ENCODE measurements at places on chromosomes 4 and X.
A peak's percentile ranks its signal among the peaks of the same experiment; 100 is the strongest.

GRCh38 chr4:10074767-10075105 is 41.9 kb downstream of the WDR1 start:
- no peak for DNase-seq

DNA sequence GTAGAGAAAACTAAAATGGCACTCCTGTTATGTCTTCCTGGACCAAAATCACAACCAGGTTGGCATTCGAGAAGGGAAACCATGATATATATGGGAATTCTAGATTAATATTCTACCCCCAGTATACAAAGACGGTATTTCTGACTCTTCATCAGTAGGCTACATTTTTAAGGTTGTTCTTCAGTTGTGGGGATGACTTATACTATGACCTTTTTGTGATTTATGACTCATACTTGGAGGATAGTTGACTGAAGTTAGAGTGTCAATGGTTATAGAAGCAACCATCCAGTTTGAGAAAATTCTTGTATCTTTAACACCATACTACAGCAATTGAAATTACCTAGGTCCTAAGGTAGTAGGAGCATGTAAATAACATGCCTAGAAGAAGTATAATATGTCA is 49.8 kb upstream of the CYSLTR1 start:
- no peak for DNase-seq

DNA sequence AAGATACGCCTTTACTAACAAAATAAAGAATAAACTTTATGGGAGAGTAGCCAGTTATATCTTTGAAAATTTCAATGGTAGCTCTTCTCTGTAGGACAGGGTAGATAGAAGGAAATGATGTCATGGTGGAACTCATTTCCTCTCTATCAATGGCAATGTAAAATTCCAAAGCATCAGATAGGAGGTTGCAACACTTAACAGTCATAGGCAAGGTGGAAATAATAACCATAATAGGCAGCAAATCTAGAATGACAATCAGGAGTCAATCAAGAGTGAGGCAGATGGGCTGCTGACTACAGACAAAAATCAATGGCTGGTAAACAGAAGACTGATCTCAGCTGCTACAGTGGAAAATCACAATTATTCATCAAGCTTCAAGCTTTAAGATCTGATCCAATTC is 53.9 kb upstream of the TET2 start:
- no peak for DNase-seq

- no peak for DNase-seq
These were observed 404.4 kb downstream of the GASK1B start for GRCh38 chr4:157768419-157768818.

DNA sequence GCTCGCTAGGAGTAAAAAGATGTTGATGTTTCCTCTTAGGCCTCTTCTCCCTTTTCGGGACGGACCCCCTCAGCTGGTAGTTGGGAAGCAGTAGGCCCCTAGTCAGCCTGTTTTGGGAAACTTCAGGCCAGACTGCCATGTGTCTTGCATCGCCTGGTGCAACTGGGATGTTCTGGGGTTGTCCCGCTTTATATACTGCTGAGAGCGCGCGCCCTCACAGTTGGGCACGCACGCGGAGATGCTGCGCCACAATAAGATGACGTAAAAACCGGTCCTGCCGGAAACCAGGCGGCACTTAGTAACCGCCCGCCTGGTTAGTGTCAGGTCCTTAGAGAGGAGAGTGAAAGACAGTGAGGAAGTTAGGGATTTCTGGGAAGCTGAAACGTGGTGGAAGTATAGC is 231.3 kb upstream of the CT83 start:
- DNase-seq, result no peak

DNA sequence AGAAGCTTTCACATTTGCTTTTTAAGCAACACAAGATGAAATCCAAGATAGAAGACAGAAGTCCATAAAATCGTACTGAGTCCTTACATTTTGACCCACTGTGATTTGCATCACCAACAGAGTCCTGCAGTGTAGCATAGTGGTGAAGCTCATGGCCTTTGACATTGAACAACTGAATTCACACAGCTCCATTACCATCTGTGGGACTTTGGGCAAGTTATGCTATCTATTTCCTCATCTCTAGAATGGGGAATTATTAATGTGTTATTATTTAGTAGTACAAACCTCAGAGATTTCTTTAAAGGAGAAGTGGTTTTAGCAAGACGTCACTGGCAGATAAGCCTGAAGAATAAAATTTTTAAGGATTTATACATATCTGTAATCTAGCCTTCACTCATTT is 10.7 kb downstream of the GPRIN3 start:
- DNase-seq, result no peak

- DNase-seq, result no peak
These were observed 22.7 kb upstream of the YTHDC1 start for GRCh38 chr4:68372588-68372987.

DNA sequence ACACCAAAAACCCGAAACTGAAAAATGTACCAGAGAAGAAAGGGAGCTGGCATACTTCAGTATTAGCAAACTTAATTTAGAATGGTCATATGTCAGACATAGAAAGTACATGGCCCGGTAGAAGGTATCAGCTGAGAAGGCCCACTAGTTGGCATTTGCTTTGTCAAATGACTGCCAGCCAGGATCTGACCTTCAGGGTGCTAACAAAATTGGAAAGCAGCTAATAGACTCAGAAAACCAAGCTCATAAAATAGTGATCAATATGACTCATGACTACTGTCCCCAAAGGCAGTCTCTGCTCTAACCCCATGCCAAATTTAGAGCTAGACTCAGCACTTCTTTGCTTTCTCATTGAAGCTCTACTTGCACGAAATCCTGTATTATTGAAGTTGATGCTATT is 342.7 kb downstream of the PDGFC start:
- no peak for DNase-seq

- DNase-seq, result no peak
These were observed 18.0 kb downstream of the NBDY start for GRCh38 chrX:56746996-56747395.

- DNase-seq, result no peak
These were observed 1.7 kb downstream of the TRPC5OS start for GRCh38 chrX:111877681-111878080.

- no peak for DNase-seq
These were observed 115.6 kb downstream of the TMEM164 start for GRCh38 chrX:110118530-110118929.

GRCh38 chrX:71085900-71086299 is 9.8 kb upstream of the FOXO4 start:
- no peak for DNase-seq

DNA sequence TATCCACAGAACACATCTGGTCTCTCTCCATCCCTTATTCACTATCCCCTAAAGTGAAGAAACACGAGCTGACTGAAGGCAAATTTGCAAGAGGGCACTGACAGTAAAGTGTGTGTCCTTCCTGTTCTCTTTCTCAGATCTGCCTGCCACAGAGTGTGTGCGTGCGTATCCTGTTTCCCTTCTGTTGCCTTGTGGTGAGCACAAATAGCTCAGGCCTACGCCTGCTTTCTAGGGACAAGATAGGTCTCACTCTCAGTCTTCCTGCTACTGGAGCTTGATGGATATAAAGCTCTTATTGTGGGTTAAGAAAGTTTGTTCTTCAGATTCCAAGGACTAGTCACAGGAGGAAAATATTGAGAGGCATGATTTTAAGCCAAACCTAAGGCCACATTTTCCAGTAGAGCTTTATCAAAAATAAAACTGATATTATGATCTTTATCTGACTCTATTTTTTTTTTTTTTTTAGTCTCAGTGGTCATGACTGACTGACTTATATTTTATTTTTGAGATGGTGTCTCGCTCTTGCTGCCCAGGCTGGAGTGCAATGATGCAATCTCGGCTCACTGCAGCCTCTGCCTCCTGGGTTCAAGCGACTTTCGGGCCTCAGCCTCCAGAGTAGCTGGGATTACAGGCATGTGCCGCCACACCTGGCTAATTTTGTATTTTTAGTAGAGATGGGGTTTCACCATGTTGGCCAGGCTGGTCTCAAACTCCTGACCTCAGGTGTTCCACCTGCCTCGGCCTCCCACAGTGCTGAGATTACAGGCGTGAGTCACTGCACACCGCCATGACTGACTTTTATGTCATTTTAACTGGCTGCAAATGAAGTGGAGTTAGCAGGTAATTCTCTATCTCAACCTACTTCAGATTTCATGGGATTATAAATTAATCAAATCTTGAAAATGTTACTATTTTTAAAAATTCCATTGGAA is 140.3 kb upstream of the SH3RF1 start:
- peak; percentile 0 for DNase-seq

- DNase-seq, result peak; percentile 13
These were observed 2.3 kb upstream of the SOWAHD start for GRCh38 chrX:119755981-119756533.

GRCh38 chr4:142463206-142463605 is 382.9 kb downstream of the INPP4B start:
- no peak for DNase-seq

DNA sequence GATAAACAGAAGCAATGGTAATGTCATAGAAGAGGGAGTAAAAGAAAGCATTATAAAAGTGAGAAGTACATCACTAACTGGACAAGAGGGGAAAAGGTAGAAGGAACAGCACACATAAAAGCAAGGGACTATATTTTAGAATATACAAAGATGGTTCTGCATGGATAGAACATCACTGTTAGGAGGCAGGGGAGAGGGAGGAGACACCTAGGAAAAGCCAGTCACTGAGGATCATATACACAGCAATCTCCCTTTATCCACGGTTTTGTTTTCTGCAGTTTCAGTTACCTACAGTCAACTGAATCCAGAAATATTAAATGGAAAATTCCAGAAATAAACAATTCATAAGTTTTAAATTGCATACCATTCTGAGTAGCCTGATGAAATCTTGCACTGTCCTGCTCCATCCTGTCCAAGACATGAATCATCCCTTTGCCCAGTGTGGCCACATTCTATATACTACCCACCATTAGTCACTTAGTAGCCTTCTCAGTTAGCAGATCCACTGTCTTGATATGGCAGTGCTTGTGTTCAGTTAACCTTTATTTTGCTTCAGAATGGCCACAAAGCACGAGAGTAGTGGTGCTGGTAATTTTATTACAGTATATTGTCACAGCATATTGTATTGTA is 74.2 kb downstream of the PPA2 start:
- DNase-seq, result no peak

GRCh38 chr4:25977397-25978170 is 63.6 kb downstream of the SMIM20 start:
- no peak for DNase-seq

DNA sequence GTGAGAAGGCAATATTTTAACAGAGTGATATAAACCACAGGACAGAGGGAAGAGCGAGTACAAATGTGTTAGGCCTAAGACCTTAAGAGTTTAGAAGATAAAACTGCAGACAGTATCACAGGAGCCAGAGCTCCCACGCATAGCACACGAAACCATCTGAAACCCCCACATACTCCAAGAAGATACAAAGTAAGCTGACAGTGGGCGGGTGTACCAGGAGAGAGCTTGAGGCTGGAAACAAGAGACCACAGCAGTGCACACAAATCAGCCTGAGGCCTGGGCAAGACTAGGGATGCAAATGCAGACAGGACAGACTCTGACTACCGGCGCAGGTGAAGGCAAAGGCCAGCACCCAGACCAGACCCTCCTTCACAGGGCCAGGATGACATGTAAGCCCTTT is 54.1 kb upstream of the ARHGAP24 start:
- no peak for DNase-seq

DNA sequence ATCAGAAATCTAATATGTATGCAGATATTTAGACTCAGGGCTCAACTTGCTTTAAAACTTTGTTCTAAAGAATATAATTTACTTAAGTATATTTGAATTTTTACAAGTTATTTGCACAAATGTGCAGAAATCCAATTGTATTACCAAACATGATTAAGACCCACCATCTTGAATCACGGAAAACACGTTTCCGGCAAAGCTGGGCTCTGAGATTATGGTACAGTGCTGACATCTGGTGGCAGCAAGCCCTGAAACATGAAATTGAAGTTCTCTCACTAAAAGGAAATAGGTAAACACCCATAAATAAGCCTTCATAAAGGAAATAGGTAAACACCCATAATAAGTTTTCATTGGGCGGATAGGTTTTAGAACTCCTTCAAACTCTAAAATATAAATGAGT is 98.3 kb upstream of the MAOA start:
- peak; percentile 1 for DNase-seq

DNA sequence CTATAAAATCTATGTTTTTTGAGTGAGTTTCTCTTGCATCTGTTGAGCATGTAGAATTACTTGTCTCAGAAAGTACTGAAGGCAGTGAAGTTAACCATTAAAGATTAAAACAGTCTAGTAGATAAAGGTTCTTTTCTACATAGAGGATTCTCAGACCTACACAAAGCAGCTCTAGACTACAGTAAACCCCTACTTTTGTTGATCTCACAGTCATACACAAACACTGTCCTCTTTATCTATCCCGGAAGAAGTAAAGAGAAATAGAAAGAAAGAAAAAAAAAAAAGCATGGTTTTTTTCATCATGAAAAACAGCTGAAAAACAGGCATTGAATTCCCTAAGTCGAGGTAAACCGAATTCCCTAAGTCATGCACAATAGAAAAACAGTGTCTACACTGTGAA is 58.6 kb downstream of the COL25A1 start:
- DNase-seq, result no peak

DNA sequence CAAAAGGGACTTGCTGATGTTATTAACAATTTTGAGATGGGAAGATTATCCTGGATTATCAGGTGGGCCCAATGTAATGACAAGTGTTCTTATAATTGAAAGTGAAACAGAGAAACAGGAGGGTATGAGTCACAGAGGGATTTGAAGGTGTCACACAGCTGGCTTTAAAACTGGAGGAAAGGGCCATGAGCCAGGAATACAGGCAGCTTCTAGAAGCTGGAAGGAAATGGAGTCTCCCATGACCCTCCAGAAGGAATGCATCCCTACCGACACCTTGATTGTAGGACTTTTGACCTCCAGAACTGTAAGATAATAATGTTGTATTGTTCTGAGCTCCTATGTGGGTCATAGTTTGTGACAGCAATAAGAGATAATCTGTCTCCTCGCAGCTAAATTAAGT is 98.0 kb upstream of the STIM2 start:
- DNase-seq, result no peak

DNA sequence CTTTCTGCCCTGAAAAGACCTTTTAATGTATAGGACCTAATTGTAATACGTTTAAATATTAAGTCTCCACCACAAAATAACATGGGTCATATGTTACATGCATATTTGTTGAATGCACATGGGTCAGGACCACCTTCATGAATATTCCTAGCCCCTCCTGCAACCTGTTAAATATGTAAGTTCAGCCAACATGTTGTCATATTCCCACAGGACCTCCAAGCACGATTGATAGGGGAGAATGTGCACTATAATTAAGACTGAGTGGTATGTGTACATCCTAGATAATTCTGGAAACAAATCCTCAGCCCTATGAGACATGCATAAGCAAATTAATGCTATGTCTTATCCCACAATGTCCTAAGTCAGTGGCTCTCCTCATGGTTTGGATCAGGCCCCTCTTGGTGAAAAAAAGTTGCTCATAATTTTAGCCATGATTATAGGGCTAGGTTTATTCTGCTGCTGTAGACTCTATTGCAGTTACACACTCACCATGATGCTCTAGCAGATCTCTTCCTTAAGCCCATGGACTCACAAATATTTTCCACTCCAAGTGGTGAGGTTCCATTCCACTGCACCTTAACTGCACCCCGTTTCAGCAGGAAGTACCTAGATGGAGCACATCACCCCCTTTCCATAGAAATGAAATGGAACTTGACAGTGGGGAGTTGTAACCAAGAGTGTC is 10.2 kb downstream of the TIGD2 start:
- DNase-seq, result no peak
